ENCODE measurements at places on chromosomes 2 and 18. TPM values are rescaled to one million over a fixed set of nuclear protein-coding genes. Genes with fewer than 3 reads are reported as not detected.

Gene OBSL1
- polyA plus RNA-seq, result 93.0 TPM

Gene TMEM182
- 3.4 TPM for polyA plus RNA-seq

GRCh38 chr2:151657667-151658076 is 76.6 kb downstream of the NEB start:
- no peaks in the 10 kb centered on the region for H3K36me3 ChIP-seq
- H3K27me3 ChIP-seq, result no peaks in the 10 kb centered on the region
- no peak for DNase-seq
- no peak overlapping the region for H3K27ac ChIP-seq
- no peaks in the 10 kb centered on the region for H3K4me1 ChIP-seq

- no peaks in the 10 kb centered on the region for H3K4me1 ChIP-seq
- DNase-seq, result no peak
- H3K36me3 ChIP-seq, result no peaks in the 10 kb centered on the region
- no peaks in the 10 kb centered on the region for H3K27me3 ChIP-seq
- H3K4me3 ChIP-seq, result no peak overlapping the region
Measured at GRCh38 chr2:24199968-24200590, 25.2 kb downstream of the FAM228A start.

DNA sequence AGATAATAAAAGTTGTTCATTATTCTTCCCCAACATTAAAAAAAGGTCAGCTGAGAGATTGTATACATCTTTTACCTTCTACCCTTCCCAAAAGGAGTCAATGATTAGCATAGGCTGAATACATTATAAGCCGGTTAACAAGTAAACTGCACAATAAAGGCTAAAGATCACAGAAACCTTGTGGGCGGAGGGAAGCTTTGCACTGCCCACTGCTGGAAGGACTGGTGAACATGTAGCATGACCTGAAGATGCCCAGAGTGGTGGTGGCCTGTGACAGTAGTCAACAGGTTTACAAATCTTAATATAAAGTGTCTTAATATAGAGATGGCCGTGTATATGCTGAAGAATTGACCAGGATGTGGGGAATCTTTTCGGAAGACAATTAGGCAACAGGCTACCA is 35.6 kb downstream of the ARL5A start:
- no peaks in the 10 kb centered on the region for H3K4me1 ChIP-seq
- H3K36me3 ChIP-seq, result peaks cover 18% of the 10 kb centered on the region
- H3K27ac ChIP-seq, result no peak overlapping the region
- no peaks in the 10 kb centered on the region for H3K27me3 ChIP-seq
- no peak for DNase-seq
- no peak overlapping the region for H3K4me3 ChIP-seq

DNA sequence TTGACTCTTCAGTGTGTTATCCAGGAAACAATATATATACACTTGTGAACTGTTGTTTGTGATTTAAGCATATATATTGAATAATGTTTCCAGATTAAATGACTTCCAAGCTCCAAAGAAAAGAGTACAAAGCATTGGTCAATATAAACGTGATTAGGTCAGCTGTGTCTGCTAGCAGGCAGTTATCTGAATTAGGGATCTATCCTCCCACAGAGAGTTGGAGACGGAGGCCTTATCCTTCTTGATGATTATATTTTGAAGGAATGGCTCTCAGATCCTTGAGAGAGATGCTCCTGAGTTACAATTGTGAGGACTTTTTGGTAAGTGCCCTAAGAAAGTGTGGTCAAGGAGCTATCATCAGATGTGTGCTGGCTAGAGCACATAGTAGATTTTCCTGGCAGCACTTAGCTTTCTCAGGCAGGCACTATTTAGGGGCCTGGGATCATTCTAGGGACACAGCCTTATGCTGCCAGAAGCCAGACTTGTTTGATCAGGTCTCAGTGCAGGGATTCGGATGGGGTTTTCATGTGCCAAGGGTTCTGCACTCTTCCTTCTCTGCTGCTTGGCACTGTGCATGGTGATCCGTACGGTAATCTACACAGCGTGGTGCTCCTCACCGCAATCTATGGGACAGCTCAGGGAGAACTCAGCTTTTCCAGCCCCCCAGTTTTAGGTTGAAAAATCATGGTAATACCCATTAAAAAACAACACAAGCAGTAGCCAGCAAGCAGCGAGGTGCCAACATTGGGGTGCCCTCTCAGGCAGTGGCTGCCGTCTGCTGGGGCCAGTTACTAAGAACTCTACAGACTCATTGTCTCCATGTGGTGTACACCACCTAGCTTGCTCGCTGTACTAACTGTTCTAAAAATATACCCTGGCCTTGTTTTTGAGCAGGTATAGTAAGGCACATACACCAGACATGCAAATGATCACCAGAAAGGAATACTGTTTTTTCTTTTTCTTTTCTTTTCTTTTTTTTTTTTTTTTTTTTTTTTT is 8.0 kb upstream of the ZDBF2 start:
- peaks cover 28% of the 10 kb centered on the region for H3K27me3 ChIP-seq
- DNase-seq, result no peak
- no peak overlapping the region for H3K27ac ChIP-seq
- no peaks in the 10 kb centered on the region for H3K4me1 ChIP-seq

DNA sequence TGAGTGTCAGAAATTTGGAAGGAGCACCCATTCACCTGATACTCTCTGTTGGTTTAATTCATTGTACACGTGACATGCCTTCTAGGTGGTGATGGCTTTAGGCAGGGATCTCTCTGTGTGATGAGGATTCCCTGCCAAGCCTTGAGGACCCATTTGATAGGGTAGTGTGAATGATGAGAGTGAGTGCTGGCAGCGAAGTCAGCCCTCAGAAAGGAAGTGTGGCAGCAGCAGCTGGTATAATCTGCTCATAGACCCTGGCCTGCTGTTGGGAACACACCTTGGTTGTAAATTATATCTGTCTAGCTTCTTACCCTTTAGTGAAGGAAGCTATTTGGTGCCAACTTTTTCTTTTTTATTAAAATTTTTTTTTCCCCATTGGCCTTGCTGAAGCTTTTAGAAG is 164.5 kb downstream of the HAUS1 start:
- DNase-seq, result no peak
- no peak overlapping the region for H3K4me3 ChIP-seq
- no peak overlapping the region for H3K27ac ChIP-seq

- no peaks in the 10 kb centered on the region for H3K27me3 ChIP-seq
- peak; percentile 73 for DNase-seq
- H3K36me3 ChIP-seq, result no peaks in the 10 kb centered on the region
Measured at GRCh38 chr18:10519999-10520935, 5.6 kb upstream of the NAPG start.

Measured in SK-N-SH (cell line).